ENCODE measurements at places on chromosomes 2 and 18. TPM values are rescaled to one million over a fixed set of nuclear protein-coding genes. Genes with fewer than 3 reads are reported as not detected.

EIF2AK3 gene
- total RNA-seq: 20.7 TPM

DNA sequence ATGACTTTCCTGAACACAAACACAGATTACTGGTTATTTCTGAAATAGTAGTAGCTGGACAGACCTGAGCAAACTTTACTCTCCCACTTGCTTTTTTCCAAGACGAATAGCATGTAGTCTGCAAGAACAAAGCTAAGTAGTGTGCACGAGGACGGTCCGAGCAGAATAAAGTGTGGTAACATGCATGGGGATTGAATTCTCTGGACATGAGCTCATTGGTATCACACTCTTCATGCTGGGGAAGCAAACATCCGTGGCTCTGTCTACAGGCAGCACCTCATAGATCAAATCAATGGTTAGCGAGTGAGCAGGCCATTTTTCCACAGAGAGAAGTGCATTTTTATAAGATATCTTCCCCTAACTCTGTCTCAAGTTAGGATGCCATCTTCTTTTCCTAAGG, 164.8 kb upstream of the STK17B start:
- no peak for DNase-seq

GRCh38 chr2:190505696-190506095, 28.8 kb downstream of the NEMP2 start:
- no peak for DNase-seq

PASK gene
- total RNA-seq: 2.2 TPM

AQP12B gene
- not detected for total RNA-seq

ANKRD62 gene
- not detected for total RNA-seq
